ENCODE measurements at places on chromosomes 1 and 21. TPM values are rescaled to one million over a fixed set of nuclear protein-coding genes. Genes with fewer than 3 reads are reported as not detected.

SPRR5 gene
- not detected for total RNA-seq

MFSD2A gene
- total RNA-seq = 6.0 TPM

RBM8A gene
- total RNA-seq = 76.9 TPM

FTCD gene
- 0.43 TPM for total RNA-seq

MAP3K21 gene
- 1.3 TPM for total RNA-seq

DNA sequence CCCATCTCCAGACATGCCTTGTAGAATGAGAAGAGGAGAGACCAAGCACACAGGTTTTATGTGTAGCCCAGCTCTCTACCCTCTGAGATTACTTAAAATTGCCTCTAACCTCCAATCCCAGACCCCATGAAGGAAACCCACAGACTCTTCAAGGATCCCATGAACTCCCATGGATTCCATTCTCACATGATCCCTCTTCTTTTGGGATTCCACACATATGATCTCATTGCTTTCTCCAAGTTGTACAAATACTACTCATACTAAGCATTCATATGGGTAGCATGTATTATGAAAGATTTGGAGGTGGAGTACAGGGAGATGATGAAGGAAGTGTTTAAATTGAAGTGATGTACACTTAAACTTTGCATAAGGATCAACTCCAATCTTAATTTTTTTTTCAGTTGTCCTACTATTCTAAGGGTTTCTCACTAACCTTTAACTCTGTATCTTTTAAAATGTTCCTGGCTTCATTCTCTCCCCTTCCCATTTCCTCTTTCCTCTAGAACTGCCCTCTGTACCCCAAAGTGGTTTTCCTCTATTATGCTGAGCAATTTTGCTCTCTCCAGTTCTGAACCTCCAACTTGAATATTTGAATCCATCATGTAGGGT is 41.6 kb downstream of the MFSD2A start:
- no peak for DNase-seq

DNA sequence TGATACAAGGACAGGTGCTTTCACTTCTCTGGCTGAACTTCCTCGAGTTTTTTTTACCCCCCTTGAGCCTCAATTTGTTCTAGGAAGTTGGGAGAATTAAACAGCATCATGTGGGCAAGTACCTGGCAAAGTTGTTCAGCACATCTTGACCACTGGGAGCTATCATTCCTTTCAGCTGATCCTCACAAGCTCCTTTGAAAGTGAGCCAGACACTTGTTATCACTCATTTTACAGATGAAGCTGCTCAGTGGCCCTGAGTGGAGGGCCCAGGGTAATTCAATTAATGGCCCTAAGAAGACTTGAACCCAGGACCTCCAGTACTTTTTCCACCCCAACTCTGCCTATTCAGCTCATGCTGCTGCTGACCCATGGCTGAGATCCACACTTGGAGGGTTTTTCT is 2.0 kb downstream of the RGS8 start:
- no peak for DNase-seq

DNA sequence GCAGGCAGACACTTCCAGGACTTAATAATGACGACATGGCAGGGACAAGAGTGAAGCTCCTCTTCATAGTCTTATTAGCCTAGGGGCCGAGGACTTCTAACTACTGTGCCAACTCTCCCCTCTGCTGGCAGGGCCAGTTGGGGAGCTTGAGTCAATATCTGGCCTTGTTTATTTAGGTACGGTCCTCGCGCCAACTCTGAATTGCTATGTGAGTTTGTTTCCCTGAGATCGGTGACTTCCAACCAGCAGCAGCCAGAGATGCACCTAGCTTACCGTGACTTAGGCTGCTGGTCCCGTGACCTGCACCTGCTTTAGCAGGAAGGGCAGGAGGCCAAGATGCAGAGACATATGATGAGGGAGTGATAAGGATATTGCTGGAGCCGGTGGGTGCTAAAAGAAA is 451.1 kb downstream of the PCP4 start:
- DNase-seq = no peak

GRCh38 chr1:232901255-232901654 is 49.2 kb upstream of the NTPCR start:
- DNase-seq = no peak

GRCh38 chr1:180793451-180793850 is 119.2 kb upstream of the KIAA1614 start:
- peak; percentile 11 for DNase-seq

GRCh38 chr1:2946999-2947690 is 74.1 kb upstream of the ACTRT2 start:
- DNase-seq = no peak

- no peak for DNase-seq
These were observed 85.8 kb upstream of the CAMK1G start for GRCh38 chr1:209497729-209498128.

DNA sequence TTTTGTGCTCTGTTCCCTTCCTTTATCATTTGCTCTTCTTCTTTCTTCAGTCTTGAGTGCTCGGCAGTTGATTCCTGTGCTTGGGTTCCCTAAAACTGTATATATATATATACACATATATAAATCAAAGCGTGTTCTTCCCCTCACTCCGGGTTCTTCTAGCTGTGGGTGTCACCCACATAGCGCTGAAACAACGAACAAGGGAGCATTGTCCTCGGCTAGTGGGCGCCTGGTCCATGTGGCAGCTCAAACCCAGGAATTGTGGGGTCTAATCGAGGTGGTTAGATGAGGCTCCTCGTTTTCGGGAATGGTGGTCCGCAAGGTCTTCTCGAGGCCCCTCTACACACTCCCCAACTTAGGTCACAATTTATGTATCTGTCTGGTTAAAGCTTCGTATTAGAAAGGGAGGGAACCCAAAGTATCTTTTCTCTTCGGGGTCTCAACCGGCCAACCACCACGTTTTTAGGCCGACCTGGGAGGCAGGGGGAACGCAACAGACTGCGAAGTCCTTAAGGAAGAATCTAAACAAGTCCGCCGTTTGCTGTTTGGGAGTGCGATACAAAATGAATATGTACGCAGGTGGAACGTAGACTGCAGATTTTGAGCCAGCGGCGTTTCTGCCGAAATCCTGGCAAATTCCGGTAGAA is 504 bp upstream of the SDHC start:
- DNase-seq = no peak

DNA sequence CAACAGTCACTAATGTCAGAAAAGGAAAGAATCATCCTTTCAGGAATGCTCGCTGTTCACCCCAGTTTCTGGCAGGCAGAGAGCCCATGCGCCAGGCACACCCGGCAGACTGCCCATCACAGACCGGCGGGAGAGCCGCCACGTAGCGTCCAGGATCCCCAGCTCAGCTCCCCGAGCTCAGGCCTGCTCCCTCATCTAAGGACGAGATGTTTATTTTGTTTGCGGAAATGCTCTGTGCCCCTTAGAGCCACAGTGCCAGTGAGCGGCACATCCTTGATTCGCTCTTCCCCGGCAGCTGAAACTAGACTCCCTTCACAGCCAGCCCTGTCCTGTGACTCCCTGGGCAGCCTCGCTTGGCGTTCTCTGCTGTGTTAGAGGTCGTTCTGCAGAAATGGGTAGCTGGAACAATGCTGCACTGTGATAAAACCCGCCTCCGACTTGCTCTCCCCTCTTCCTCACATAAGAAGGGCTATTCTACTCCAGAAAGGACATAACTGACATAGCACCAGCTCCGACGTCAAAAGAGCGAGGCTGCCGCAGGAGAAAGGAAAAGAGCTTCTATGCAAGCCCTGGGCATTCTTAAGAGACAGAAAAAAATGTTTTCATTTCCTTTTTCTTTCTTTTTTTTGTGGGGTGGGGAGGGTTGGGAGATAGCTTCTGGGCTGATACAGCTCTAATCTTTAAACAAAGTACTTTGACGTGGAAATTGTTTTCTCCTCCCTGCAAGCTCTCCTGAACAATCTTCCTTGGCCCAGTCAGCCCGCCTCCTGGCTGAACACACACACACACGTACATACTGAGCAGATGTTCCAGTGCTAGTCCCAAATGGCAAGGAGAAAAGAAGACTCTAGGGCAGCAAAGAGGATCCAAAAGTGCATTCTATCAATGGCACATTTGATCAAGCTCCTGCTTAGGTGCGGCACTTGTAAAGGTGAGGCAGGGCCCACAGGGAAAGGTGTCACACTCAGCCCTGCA is 37.2 kb downstream of the MRAP start:
- no peak for DNase-seq

DNA sequence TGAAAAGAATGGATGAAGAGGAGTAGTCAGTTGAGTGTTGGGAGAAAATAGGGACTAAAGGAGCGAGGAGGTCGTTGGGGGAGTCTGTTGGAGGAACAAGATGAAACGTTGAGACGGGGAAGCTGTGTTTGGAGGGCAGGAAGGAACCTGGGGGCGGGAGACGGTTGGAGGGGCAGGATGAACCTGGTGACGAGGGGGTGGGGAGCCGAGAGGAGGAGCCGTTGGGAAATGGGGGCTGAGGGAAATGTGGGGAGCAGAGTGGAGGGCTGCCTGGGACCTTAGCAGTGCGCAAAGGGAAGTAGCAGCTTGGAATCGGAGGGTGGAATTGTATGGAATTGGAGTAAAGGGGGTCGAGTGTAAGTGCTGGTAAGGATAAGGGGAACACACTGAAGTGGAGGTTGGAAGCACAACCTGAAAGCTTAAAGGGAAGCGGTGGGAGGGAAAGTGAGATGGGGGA is 630 bp downstream of the MTF2 start:
- peak; percentile 13 for DNase-seq

- DNase-seq = peak; percentile 80
These were observed 923.2 kb downstream of the LTN1 start for GRCh38 chr21:28069450-28069923.
